IPS DF 6.9 (cell line): ENCODE measurements at places on chromosomes 7 and 10.

- no peak for DNase-seq
These were observed 37.7 kb upstream of the MAP3K8 start for GRCh38 chr10:30396293-30396692.

- DNase-seq = no peak
These were observed 172.8 kb downstream of the ZMYND11 start for GRCh38 chr10:308101-308500.

DNA sequence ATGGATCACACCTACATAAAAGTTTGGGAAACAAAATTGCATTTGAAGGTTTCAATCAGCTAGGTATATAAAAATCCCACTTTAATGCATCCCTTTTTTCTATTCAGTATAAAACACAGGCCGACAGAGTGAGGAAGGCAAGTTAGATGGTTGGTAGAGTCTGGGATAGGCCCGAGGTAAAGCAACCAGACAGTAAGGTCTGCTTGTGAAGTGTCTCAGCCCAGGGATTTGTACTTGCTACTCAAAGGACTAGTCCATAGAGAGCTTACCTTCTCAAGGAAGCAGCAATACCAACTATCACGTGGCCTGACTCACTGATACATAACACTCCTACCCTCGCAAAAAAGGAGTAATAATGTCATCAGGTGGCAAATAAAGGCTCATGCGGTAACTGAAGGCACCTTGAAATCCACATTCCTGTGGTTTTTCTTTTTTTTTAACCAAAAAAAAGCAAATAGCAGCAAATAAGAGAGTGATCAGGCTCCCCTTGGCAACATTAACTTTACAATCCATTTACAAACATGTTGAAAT lies 56.2 kb upstream of the ATP6V0A4 start:
- DNase-seq = no peak

DNA sequence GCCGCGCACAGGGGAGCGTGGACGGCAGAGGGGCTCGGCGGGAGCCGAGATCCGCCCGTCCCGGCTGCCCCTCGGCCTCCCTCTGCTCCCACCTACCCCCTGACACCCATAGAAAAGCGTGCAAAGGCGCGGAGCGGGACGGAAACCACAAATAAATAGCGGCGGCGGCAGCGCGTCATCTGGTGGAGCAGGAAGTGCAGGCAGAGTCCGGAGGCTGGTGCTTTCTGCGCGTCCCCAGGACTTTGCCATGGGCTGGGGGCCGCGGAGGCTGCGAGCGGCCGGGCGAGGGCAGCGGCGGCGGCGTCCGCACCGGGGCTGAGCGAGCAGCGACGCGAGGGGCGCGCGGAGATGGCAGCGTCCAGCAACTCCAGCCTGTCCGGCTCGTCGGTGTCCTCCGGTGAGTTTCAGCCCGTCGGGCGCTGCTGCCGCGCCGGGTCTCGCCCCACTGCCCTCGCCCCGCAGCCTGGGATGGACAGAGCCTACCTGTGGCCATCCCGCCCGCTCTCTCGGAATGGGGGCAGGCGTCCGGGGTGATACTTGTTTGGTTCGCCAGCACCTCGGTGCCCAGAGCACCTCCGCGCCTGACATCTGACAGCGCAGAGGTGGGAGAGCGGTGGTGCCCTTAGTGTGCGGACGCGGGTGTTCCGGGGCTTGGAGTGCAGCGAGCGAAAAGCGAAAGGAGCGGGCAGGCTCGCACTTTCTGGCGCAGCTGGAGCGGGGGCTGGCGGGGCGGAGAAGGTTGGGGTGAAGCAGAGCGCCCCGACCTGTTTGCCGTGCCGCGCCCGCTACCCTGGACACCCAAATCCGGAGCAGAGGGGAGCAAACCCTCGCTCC lies at the start of gene CHN2:
Gene CHN2, plus strand, starts transcription at position 182 of the 834 bp plus-strand sequence.
- no peak for DNase-seq

GRCh38 chr10:72690071-72690755 lies 1.7 kb upstream of the MCU start:
- DNase-seq = no peak

GRCh38 chr10:110793128-110793812 lies 78.5 kb upstream of the PDCD4 start:
- no peak for DNase-seq

DNA sequence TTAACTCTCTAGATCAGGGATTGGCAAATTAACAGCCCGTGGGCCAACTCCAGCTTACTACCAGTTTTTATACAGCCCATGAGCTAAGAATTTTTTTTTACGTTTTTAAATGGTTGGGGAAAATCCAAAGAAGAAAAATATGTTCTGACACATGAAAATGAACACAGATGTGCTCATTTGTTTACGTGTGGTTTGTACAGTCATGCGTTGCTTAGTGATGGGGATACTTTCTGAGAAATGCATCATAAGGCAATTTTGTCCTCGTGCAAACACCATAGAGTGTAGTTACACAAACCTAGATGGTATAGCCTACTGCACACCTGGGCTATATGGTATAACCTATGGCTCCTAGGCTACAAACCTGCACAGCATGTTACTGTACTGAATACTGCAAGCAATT lies 8.3 kb upstream of the SMKR1 start:
- no peak for DNase-seq

DNA sequence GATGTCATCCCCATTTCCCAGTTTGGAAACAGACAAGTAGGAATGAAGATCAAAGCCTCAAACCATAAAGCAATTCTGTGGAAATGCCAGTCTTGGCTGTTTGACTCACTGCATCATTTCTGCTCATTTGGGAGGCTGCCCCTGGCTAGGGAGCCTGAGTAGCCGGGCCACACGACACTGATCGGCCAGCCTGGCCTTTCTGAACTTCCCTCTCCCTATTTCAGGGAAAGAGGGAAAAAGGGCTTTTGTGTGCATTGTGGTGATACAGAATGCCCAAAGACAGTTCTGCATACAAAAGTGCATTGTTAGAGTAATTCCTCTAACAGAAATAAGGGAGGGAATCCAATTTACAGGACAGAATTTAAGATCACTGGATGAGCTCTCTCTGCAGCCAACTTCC lies 41.7 kb upstream of the OPALIN start:
- no peak for DNase-seq

DNA sequence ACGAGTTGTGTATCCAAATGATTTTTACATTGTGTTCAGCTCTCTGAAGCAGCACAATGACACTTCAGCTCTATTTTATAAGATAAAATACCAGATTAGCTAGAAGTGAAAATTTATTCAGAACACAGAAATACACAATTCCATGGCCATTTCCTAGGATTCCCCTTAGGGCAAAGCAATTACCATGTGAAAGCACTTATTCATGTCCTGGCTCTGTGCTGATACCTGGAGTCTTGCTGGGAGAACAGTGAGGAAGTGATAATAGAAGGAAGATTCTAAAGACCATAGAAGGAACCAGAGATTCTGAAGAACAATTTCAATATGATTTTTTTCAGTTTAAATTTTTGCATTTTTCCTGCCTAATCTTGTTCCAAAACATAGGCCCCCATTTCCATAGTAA lies 657.4 kb upstream of the ZWINT start:
- DNase-seq = no peak

GRCh38 chr7:156897673-156898072 lies 4.7 kb upstream of the LMBR1 start:
- DNase-seq = no peak

DNA sequence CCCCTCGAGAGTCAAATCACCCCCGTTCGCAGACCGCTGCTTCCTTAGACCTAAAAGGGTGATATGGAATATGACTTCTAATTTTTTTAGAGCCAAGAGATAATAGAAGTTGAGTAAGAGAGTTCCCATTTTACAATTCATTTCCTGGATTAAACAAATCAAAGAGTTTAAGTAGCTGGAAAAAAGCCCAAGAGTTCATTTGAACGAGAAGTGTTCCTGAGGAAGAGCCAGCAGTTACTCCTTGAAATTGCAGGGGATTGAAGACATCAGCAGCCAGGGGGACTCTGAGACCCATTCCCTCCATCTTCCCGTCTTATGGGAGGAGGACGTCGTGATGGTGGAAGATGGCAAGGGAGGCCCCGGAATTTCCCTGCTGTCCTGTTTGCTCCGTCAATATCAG lies 277.0 kb downstream of the WDR11 start:
- DNase-seq = no peak

DNA sequence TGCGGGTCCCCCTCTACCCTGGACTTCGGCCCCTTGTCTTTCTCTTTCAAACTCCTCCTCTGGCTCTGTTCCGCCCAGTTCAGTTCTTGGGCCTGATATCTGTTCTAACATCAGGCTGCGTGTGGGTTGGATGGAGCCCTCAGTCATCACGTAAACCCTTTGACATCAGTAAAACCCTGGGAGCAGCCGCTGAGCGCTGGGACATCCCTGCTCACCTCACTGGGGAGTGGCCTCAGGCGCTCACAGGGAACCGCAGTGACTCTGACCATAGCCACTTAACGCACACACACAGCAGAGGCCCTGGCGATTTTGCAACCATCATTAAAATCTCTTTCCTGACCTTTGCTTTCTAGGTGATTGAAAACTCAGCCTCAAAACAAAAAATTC lies 113.3 kb downstream of the CYTH3 start:
- DNase-seq = no peak

DNA sequence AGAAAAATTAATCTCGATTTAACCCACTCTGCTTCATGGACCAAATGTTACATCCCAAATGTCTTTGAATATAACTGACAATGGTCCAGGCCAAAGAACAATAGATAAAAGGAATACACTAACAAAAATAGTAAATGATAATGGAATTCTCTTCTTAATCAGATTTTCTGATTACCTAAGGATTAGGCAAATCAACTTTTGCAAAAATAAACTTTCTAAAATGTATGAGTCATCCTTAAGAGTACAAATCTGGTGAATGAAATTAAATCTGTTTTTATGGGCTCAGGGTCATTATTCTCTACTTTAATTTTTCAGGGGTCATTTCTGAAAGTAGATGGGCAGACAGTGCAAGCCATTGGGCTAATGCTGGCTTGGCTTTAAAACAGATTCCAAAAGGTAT lies 102.1 kb upstream of the FAM13C start:
- DNase-seq = no peak

DNA sequence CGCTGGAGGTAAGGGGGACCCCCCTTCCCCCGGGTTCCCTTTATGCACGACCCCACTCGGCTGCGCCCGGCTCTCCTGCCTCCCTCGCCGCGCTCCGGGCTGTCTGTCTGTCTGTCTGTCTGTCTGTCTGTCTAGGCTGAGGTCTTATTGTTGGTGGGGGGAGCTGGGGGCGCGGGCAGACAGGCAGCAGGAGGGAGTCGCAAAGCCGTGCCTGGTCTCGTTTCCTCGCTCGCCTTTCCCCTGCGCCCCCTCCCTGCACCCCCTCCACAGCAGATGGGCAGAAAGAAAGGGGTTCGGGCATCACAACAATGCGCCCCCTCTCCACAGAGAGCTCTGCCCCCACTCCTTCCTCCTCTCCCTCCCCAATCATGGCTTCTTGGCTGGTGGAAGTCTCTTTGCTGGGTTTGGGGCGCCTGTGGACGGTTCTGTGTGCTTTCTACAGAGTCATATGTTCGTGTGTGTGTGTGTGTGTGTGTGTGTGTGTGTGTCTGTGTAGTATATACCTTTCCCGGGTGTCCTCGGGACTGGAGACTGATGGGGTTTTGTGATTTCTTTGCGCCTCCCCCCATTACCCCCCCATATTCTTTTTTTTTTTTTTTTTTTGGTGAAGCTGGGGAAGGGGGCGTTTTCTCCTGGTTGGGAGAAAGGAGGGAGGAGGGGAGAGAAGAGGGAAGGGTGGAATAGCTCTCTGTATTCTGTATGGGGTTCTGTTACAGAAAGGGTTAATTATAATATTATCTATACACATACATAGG lies 1.9 kb downstream of the AUTS2 start:
- no peak for DNase-seq

DNA sequence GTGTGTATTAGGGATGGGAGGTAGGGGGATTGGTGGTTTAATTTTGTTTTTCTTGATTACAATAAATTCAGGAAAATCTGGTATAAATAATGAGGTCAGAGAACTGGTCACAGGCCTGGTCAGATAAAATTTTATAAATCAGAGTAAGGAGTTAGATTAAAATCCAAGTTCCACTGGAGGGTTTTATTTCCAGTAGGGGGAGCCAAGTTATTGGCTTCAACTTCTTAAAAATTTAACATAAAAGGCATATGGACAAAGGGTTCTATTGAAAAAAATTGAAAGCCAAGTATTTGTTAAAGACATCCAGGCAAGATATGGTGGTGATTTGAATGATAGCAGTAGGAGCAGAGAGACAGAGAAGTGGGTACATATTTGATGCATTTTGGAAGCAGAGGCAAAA lies 763.3 kb downstream of the SORCS1 start:
- DNase-seq = no peak

DNA sequence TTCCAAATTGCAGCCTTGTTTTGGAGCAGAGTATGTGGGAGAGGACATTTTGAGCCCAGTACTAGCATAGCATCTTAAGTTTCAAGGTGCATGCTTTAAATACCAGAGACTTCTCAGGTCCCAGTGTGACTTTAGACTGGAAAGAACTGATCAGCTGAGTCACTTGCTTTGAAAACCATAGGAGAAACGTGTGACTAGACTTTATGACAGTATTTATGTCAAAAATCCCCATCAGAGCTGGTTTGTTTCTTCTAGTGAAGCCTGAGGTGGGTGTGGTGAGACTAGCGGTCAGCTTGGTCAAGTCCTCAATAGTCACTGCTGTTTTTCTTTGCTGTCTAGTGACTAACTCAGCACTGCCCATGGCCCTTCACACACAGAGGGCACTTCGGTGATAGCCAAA lies 724.2 kb downstream of the GATA3 start:
- no peak for DNase-seq

DNA sequence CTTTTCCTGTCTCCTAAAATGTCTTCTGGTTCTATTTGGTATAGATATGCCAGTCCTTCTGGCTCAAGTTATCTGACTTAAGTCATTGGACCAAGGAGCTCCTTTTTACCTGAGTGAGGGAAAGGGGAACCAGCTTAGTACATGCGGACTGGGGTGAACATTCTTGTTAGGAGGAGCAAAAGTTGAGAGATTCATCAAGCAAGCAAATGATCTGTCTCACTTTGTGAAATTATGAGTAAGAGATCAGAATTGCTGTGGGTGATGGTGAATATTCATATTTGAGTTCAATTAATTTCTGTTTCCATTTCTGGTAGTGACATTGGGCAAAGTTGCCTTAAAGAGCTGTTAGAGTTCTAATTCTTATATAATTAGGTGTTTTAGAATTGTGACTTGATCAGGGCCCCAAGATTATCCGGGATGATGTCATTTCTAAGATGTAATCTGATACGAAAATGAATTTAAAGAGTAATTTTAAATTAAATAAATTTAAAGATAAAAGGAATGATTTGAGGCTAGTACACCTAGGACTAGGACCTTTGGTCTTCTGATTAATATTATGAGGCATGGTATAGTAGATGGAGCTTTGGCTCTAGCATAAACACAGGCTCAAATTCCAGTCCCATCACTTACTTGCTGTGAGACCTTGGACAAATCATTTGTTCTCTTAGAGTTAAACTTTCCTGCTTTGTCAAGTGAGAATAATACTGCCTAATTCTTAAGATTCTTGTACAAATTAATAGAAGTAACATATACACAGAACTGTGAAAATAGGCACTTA lies 60.4 kb upstream of the STRIP2 start:
- no peak for DNase-seq
